Stimulated activated CD8-positive, alpha-beta memory T cell treated with anti-CD3 and anti-CD28 coated beads, Interleukin-4, amount 100 ng/mL, for 48 hours (primary cell): ENCODE measurements at places on chromosomes 16 and 17.

DNA sequence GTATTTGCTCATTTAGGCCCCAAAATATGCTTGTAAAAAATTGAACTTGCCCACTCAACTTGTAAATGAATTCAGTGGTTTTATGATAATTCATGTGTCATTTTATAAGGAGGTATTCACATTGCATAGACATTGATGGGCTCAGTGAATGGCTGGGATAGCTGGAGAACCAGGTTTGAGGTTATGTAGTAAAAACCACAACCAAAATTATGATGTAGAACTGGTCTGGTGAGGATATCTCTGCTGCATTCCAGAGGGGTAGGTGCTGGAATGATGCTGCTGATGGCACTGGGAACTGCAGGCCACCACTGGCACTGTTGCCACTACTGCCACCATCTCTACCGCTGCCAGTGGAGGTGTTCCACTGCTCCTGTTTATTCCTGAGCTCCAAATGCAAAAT, 21.5 kb upstream of the RABEP1 start:
- no peak for DNase-seq

GRCh38 chr16:67029254-67030096, 526 bp downstream of the CBFB start:
- peak; percentile 77 for DNase-seq

DNA sequence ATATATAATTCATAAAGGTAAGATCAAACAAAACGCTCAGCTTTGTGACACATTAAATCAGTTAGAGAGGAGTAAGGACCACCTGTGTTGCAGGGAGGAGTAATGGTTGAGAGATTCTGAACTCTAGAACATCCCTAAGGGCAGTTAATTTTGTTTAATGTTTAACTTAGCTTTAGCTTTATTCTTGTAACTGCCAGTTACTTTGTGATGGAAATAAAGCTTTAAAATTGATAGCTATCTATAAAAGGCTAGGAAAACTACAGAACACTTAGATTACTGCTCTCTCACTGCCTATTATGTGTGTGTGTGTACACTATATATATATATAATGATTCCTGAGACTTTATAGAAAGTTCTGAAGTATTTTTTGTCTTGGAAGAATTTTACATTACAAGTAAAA, 37.8 kb downstream of the PTRH2 start:
- no peak for DNase-seq

DNA sequence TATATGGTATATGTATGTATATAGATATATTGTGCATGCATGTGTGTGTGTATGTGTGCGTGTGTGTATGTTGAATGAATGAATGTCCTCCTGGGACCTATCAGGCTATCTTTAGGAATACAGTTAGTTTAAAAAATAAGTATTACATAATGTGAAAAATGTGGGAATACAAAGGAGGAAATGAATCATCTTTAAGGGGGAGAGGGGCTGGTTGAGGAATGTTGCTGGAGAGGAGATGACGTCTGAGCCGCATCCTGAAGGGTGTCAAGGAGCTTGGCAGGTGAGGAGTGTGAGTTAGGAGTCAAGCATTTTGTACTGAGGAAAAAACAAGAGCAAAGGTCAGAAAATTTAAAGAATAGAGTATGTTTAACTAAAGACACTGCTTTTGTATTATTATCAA, 62.4 kb upstream of the NLK start:
- no peak for DNase-seq

DNA sequence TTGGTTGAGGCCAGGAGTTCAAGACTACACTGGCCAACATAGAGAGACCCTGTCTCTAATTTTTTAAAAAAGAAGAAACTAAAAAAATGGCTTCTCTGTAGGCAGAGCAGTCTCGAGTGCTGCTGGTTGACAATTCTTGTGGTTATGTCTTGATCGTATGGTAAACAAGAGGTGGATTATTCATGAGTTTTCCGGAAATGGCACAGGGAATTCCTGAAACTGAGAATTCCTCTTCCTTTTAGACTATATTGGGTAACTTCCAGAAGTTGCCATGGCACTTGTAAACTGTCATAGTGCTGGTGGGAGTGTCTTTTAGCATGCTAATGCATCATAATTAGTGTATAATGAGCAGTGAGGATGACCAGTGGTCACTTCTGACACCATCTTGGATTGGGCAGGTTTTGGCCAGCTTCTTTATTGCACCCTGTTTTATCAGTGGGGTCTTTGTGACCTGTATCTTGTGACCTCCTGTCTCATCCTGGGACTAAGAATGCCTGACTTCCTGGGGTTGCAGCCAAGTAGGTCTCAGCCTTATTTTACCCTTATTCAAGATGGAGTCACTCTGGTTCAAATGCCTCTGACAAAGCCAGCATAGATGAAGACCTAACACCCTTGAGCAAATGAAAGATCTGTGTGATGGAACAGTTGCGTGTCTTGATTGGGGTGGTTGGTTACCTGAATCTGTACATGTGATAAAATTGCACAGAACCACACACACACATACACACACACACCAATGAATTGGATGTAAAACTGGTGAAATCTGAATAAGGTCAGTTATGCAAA, 30.2 kb downstream of the BMERB1 start:
- no peak for DNase-seq

- DNase-seq = peak; percentile 85
These were observed 2.5 kb downstream of the RNF166 start for GRCh38 chr16:88703486-88704309.

DNA sequence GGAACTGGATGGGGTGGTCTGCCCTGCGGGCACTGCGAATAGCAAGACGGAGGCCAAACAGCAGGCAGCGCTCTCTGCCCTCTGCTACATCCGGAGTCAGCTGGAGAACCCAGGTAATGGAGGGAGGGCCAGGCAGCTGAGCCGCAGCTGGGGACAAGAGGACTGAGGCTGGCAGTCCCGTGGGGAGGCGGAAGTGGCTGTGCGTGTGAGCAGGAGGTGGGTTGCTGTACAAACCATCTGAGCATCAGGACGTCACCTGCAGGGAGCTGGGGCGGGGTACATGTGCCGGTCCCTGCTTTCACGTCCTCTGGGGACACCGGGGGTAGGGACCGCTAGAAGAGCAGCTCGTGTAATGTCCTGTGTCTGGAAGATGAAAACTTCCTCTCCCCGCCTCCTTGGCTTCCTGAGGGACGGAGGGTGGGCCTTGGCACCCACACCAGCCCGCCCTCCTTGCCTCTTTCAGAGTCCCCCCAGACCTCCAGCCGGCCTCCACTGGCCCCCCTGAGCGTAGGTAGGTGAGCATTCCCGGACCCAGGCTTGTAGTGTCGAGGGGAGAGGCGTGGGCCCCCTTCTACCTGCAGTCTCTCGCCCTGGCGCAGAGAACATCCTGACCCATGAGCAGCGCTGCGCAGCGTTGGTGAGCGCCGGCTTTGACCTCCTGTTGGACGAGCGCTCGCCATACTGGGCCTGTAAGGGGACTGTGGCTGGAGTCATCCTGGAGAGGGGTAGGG, 3.7 kb downstream of the ADAD2 start:
- peak; percentile 58 for DNase-seq

DNA sequence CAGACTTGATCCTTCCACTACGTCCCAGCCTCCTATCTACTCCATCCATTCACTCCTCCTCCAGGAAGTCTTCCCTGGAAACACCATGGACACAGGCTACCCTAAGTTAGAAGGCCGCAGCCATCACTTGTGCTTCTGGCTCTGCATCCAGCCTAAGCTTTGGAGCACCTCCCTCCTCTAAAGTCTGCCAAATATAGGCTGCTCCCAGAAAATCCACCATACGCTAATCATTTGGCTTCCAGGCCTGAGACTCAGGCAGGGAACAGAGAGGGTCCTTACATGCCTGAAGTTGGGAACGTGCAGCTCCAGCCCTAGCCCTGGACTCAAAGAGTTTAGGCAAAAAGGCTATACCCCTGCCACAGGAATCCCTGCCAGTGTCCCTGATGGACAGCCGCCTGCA, 6.7 kb downstream of the PCGF2 start:
- DNase-seq = no peak

DNA sequence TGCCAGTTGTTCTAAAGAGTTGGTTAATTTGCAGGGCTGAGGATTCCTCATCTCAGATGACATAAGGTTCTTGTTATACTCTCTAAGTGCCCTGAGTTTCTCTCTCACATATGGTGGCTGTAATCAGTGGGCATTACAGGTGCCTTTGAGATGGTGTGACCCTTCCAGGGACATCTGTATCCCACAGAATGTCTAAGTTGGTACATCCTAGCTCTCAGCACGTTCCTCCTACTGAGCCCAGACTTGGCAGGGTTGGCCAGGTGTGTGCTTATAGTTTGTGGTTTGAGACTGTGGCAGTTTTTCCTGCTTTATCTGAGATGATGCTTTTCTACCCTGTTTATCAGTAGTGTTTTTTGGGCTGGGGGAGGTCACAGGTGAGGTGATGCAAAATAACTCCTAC, 36.3 kb downstream of the SPECC1 start:
- DNase-seq = no peak

DNA sequence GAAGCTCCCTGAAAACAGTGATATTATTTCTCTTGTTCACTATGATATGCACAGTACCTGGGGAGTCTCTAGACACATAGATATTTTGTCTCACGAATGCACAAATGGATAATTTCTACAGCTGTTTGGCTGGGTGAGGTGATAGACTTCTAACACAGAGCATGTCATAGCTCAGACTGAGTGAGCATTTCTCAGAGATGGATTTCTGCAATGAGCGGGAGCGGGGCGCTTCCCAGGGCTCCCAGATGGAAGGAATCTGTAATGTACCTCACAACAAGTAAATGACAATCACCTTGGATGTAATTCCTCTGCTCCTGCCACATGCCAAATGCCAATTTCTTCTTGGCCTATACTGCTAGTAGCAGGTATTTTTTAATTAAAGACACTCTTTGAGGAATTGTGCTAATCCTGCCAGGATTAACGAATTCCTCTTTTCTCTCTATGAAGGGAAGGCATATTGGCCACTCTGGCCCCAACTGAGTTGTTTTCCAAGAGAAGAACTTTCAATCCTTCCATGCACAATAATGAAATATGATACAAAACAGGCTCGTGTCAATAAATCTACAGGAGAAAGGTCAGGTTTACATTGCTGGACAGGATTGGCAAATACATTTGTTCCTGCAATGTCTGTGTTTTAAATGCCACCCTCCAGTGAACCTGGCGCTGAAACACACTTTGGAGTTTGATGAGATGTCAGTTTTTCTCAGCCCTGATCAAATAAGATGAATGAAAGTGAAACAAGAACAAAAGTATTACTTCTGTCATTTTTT, 185.3 kb downstream of the CBLN1 start:
- DNase-seq = no peak

- no peak for DNase-seq
These were observed 45.4 kb upstream of the MEIOC start for GRCh38 chr17:44610871-44611270.

GRCh38 chr16:27230562-27231001, 27.3 kb downstream of the KDM8 start:
- DNase-seq = peak; percentile 79

GRCh38 chr17:6095501-6095900, 25.3 kb downstream of the WSCD1 start:
- no peak for DNase-seq

- DNase-seq = no peak
These were observed 11.4 kb upstream of the C16orf78 start for GRCh38 chr16:49362230-49362629.

- DNase-seq = no peak
These were observed 19.7 kb downstream of the CIITA start for GRCh38 chr16:10896723-10897122.

DNA sequence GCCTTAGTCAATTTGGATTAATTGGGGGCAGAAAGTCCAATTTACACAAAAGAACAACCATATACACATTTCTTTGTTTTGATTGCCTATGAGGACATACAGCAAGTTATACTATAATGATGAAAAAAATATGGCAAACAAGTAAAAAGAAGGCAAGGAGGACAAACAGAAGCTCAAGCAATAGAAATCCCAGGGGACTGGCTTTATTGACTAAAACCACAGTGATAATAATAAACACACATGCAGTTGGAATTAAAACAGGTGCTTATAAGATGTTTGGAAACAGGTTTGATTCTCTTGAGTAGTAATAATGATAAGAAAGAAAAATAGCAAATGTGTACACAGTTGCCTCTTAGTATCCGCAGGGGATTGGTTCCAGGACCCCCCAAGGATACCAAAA, 176.4 kb downstream of the SHISA9 start:
- DNase-seq = no peak

GRCh38 chr16:66853261-66854139, 9.3 kb downstream of the CA7 start:
- DNase-seq = no peak

DNA sequence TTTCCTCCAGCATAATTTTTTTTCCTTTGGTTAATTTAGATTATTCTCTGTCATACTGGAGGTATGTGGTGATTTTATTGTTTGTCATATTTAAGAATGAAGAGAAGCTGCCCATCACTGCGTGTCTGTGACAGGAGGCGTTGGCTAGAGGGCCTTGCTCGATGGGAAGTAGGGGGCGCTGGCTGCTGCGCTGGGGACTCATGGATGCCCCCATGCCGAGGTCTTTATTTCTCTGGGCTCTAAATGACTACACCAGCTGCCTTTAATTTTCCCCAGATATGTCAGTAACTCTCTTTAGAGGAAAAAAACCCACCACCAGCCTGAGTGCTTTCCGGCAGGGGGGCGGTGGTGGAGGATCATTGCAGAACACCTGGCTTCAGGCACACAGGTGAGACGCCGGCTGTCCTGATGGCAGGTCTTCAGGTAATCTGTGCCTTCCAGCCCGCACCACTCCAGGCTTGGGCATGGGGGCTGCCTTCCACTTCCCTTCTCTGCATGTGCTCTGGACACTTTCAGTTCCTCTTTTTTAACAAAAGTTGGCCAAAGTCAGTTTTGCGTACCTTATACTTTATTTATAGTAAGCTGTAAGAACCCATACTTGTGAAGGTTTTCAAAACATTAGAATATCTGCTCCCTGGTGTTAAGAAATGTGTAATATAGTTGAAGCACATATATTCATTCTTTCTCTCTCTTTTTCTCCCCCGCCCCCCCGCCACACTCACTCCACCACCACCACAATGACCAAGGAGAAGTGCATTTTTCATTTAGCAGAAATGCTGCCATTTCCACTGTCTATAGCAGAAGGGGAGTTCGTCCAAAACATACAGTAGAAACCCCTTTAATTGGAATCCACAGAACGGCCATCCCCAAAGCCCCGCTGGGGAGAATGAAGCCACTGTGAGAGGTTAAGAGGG, 192.7 kb downstream of the RPTOR start:
- no peak for DNase-seq

DNA sequence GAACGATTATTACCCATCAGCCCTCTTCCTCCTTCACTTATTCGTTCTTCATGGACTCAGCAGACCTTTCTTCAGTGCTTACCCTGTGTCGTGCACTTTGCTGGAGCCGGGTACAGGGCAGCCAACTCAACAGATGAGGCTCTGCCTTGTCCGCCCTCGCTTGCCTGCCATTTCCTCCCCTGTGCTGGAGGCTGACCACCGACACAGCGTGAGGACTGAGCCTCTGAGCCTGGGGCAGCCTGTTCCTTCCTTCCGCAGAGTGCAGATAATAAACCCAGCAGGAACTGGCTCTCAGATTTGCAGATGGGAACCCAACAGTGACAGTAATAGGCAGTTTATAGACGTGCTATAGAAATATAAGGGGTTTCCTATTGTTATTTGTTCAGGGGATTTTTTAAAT, 7.0 kb upstream of the SLC39A11 start:
- DNase-seq = no peak

- DNase-seq = no peak
These were observed 28.3 kb upstream of the CDH15 start for GRCh38 chr16:89143201-89143741.
